Hair follicle dermal papilla cell (primary cell): ENCODE measurements at places on chromosomes 7 and 10. TPM values are rescaled to one million over a fixed set of nuclear protein-coding genes. Genes with fewer than 3 reads are reported as not detected.

MYL10 gene
- total RNA-seq = not detected in 2 replicates

POU6F2 gene
- not detected in 2 replicates for total RNA-seq

GSTO2 gene
- 0.85 and 3.4 TPM in 2 replicates for total RNA-seq

NODAL gene
- not detected in 2 replicates for total RNA-seq

ORAI2 gene
- 53.9 and 58.0 TPM in 2 replicates for total RNA-seq

HTR5A gene
- not detected in 2 replicates for total RNA-seq

APBB1IP gene
- 5.2 and 8.0 TPM in 2 replicates for total RNA-seq

TACR2 gene
- 0.12 and 0.32 TPM in 2 replicates for total RNA-seq

PILRA gene
- total RNA-seq = 0.36 TPM in 1 of 2 replicates, not detected in the other

PRKCQ gene
- total RNA-seq = 0.16 and 0.24 TPM in 2 replicates

TMEM130 gene
- total RNA-seq = 0.12 and 0.49 TPM in 2 replicates

PSD gene
- 0.61 and 1.1 TPM in 2 replicates for total RNA-seq

PIK3CG gene
- not detected in 2 replicates for total RNA-seq

PRSS37 gene
- total RNA-seq = not detected in 2 replicates

C10orf105 gene
- total RNA-seq = 1.1 and 1.2 TPM in 2 replicates

ANXA8 gene
- 0.97 and 1.1 TPM in 2 replicates for total RNA-seq

AGAP9 gene
- total RNA-seq = 2.3 and 4.1 TPM in 2 replicates

LRRC18 gene
- not detected in 2 replicates for total RNA-seq

ZC3HAV1 gene
- total RNA-seq = 57.6 and 68.2 TPM in 2 replicates

MMD2 gene
- not detected in 2 replicates for total RNA-seq

GPRIN2 gene
- not detected in 2 replicates for total RNA-seq

MMRN2 gene
- 1.5 and 1.6 TPM in 2 replicates for total RNA-seq

XRCC2 gene
- total RNA-seq = 0.12 and 0.49 TPM in 2 replicates

HTRA1 gene
- 389 and 428 TPM in 2 replicates for total RNA-seq

RAB19 gene
- total RNA-seq = not detected in 2 replicates

CLCN1 gene
- under 0.01 TPM in 1 of 2 replicates, not detected in the other for total RNA-seq

FOXI2 gene
- not detected in 2 replicates for total RNA-seq

FOXK1 gene
- total RNA-seq = 31.8 and 31.9 TPM in 2 replicates

TACC2 gene
- 7.0 and 9.7 TPM in 2 replicates for total RNA-seq

TTYH3 gene
- 71.8 and 86.6 TPM in 2 replicates for total RNA-seq

GNG11 gene
- 19.0 and 21.4 TPM in 2 replicates for total RNA-seq

PPP1R17 gene
- total RNA-seq = not detected in 2 replicates

FUOM gene
- 21.1 and 28.4 TPM in 2 replicates for total RNA-seq

TNKS2 gene
- total RNA-seq = 55.0 and 61.7 TPM in 2 replicates

STEAP1 gene
- 44.4 and 50.0 TPM in 2 replicates for total RNA-seq

TMEM60 gene
- 12.5 and 12.9 TPM in 2 replicates for total RNA-seq

SPACDR gene
- 0.32 TPM in 1 of 2 replicates, not detected in the other for total RNA-seq

RADIL gene
- 0.81 and 2.3 TPM in 2 replicates for total RNA-seq

NUTM2E gene
- not detected in 2 replicates for total RNA-seq

FAM221A gene
- total RNA-seq = 0.73 and 1.3 TPM in 2 replicates

ACSM6 gene
- total RNA-seq = not detected in 2 replicates

NUDT1 gene
- total RNA-seq = 14.8 and 23.4 TPM in 2 replicates

WDFY4 gene
- total RNA-seq = not detected in 2 replicates

NKX2-3 gene
- not detected in 2 replicates for total RNA-seq

AFAP1L2 gene
- 0.49 and 1.8 TPM in 2 replicates for total RNA-seq

COL17A1 gene
- 1.2 and 1.6 TPM in 2 replicates for total RNA-seq

NFE2L3 gene
- 0.16 and 0.36 TPM in 2 replicates for total RNA-seq

CYP2E1 gene
- 1.3 and 1.5 TPM in 2 replicates for total RNA-seq

OPN4 gene
- total RNA-seq = not detected in 2 replicates

IPMK gene
- 11.7 and 11.8 TPM in 2 replicates for total RNA-seq

SPDYE16 gene
- total RNA-seq = 0.16 TPM in 1 of 2 replicates, not detected in the other

LOXL4 gene
- 93.3 and 135 TPM in 2 replicates for total RNA-seq

NPC1L1 gene
- total RNA-seq = not detected in 2 replicates
